Stimulated activated CD4-positive, alpha-beta T cell treated with anti-CD3 and anti-CD28 coated beads, Interleukin-1b, Interleukin-23, amount 100 ng/mL, for 1 hour (primary cell): ENCODE measurements at places on chromosomes 4 and X.

GRCh38 chrX:118904218-118904617 is 70.2 kb upstream of the LONRF3 start:
- DNase-seq, result no peak

GRCh38 chrX:8721536-8721935 is 10.4 kb downstream of the ANOS1 start:
- DNase-seq, result no peak

GRCh38 chrX:133633162-133633561 is 217.9 kb upstream of the GPC4 start:
- DNase-seq, result no peak

- DNase-seq, result no peak
Observed at GRCh38 chr4:154024097-154024694, 235.3 kb upstream of the SFRP2 start.

- peak; percentile 4 for DNase-seq
Observed at GRCh38 chrX:131677655-131678628, 134.1 kb downstream of the OR13H1 start.

DNA sequence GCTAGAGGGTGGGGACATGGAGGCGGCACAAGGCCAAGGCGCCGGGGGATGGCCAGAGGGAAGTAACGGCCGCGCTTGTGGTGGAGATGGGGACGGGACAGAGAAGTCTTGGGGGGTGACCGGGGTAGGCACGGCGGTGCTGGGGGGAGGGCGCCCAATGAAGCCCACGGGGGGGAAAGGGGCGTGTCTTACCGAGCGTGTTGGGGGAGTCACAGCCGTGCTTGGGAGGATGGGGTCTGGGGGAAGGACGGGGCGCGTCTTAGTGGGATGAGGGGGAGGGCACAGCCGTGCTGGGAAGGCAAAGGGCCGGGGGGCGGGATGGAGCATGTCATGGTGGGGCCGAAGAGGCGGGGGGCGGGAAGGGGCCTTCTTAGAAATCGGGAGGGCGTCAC is 952 bp downstream of the ARSD start:
- no peak for DNase-seq

GRCh38 chrX:257681-258289 is 23.4 kb upstream of the PLCXD1 start:
- DNase-seq, result no peak

DNA sequence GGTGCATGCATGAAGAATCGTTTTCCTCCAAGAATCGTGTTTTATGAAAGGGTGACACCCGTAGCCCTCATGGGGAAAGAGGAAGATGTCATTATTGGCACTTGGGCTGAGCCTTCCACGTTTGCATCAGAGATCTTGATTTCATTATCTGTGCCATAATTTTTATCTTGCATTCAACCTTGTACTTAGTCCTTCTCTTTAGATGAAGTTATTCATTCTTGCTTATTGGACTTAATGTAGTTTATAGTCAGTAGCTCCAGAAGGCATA is 66.8 kb downstream of the GAB1 start:
- DNase-seq, result no peak

GRCh38 chr4:99763635-99764101 is 53.0 kb upstream of the DAPP1 start:
- no peak for DNase-seq

DNA sequence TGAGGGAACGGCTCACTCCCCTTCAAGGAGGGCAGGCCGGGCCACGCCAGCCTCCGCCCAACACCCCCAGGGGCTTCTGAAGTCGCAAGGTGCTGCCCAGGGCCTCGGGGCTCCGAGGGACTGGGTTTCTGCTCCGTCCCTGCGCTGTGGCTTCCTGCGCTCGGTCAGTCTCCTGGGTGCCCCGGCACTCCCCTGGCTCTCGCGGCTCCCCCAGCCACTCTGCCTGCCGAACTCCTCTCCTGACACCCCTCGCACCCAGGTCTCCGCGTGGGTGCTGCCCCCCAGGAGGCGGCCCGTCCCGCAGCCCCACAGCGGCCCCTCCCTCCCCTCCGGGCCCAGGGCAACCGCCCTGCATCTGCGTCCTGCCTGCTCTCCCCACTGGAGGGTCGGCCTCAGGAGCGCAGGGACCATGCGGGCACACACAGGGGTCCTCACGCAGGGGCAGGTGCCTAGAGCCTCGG is 151.9 kb downstream of the AFAP1 start:
- DNase-seq, result no peak

DNA sequence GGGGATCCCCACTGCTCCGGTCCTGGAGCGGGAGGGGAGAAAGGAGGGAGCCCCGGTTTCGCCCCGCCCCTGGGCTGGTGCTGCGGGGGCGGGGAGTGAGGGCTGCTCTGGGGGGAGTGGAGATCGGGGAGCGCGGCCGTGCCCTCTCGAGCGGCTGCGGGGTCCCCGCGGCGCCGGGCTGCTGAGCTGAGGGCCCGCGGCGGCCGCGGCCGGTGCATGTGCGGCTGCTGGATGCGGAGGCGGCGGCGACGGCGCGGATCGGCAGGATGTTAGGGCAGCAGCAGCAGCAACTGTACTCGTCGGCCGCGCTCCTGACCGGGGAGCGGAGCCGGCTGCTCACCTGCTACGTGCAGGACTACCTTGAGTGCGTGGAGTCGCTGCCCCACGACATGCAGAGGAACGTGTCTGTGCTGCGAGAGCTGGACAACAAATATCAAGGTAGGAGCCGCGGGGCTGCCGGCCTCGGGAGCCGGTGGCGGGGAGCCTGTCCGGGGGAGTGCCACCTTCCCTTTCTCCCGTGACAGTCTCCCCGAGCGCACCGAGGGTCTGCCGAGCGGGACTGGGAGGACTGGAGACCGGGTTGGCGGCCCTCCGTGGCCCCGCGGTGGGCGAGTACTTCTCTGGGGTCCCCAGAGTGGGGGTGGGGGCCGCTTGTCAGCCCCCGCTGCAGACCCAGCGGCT is at the start of gene ING2:
TSS of gene ING2 (plus strand) at position 129 of the 681 bp plus-strand sequence. CDS start at position 267, 138 bp downstream.
- DNase-seq, result peak; percentile 22

DNA sequence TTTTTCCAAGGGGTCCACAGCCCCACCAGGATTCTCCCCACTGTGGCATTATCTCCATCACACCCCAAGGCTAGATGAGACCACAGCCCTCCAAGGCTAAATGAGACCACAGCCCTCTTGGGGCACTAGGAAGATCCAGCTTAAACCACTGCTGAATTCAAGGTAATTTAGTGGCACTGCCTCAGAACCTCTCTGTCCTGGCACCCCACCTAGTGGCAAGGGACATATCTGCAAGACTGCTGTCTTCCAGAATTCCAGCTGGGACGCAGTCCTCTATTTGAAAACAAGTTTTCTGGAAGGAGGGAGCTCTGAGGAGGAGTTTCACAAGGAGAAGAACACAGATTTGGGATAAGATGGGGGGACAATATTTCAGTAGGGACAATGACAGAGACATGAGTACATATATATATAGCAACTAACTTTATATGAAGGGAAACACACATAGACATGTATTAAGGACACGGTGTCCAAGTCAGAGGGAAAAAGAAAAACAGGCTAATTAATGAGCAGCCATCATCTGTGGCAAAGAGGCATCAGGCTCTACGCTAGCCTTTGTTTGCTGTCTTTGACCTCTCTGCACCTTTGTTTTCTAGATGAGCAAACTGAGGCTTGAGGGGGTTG is 9.3 kb downstream of the CETN2 start:
- no peak for DNase-seq

DNA sequence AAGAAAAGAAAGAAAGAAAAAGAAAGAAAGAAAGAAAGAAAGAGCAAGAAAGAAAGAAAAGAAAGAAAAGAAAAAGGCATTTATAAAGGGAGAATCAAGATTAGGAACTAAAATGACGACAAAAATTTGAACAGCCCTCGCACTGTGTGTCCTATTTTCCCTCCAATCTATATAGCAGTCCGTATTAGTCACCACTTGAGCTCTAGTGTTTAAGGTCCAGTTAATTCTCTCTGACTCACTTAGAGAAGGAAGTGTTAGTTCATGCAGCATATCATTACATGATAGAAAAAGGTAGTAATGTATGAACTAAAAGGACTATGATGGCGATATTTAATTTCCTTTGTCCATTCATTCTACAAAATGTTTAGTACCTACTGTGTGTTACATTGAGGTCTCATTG is 122.7 kb downstream of the CBLL2 start:
- no peak for DNase-seq

DNA sequence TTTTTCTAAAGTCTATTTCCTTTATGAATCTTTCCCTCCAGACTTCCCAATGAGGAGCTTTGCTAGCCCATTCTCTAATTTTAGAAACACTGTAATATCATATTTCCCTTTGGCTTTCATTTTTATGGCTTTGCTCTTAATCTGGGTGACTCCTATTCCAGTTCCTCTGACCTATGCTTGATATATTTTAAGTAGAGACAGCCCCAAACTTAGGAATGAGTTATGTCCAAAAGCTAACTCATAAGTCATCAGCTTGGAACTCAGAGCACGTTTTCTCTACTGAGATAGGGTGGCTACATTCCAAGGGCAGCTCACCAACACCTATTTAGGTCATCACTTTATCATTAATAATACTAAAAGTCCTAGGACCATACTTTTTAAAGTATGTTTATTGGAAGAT is 77.8 kb downstream of the OR13H1 start:
- DNase-seq, result no peak

GRCh38 chrX:77014377-77015372 is 432.5 kb upstream of the FGF16 start:
- DNase-seq, result no peak

GRCh38 chr4:186724864-186725468 is 1.3 kb upstream of the FAT1 start:
- no peak for DNase-seq

DNA sequence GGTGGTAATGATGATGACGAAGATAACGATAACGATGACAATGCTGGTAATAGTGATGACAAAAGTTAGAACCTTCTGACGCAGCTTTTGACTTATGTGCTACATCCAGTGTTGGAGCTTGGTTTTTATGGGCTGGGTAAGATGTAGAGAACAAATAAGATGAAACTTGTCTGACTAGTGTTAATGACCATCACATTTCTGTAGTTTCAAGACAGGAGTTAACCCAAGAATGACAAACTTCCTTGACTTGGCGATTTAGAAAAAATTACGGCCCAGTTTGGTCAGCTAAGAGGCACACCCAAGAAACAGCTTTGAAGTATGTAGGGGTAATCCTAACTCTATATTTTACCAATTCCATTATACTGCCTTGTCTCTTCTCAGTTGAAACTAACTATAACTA is at the start of gene TMPRSS11B:
TSS of gene TMPRSS11B (minus strand) at position 101 of the 400 bp plus-strand sequence. CDS start 136 bp downstream, outside the sequence.
- DNase-seq, result no peak

DNA sequence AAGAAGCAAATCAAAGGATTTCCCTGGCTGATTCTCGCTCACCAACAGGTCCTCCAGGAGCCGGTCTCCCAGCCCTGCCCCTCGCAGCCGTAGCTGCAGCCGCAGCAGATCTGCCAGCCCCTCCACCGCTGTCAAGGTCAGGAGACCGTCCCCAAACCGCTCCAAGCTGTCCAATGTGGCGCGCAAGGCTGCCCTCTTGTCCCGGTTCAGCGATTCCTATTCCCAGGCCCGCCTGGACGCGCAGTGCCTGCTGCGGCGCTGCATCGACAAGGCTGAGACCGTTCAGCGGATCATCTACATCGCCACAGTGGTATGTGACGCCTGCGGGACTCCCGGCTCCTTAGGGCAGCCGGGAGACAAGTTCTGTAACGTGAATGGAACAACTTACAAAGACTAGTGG is 25.6 kb downstream of the SPATA18 start:
- no peak for DNase-seq

GRCh38 chr4:74123065-74123728 is 24.2 kb upstream of the CXCL2 start:
- DNase-seq, result no peak

- DNase-seq, result no peak
Observed at GRCh38 chrX:106615041-106615440, 3.3 kb downstream of the RADX start.

DNA sequence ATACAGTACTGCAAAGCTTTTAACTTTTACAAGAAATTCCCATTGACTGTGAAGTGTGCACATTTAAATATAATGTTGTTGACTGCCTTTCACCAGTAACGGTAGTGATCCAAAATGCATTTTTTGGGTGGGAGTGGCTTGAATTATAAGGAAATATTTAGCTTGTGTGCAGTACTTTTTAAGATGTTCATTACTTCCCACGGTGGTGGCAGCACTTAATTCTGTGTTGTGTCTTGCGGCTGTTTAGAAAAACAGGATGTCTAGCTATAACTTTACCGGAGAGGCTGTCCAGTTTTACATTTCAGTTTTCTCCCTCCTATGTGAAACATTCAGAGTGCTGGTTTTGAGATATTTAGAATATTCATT is 1.7 kb downstream of the TMEM131L start:
- no peak for DNase-seq

DNA sequence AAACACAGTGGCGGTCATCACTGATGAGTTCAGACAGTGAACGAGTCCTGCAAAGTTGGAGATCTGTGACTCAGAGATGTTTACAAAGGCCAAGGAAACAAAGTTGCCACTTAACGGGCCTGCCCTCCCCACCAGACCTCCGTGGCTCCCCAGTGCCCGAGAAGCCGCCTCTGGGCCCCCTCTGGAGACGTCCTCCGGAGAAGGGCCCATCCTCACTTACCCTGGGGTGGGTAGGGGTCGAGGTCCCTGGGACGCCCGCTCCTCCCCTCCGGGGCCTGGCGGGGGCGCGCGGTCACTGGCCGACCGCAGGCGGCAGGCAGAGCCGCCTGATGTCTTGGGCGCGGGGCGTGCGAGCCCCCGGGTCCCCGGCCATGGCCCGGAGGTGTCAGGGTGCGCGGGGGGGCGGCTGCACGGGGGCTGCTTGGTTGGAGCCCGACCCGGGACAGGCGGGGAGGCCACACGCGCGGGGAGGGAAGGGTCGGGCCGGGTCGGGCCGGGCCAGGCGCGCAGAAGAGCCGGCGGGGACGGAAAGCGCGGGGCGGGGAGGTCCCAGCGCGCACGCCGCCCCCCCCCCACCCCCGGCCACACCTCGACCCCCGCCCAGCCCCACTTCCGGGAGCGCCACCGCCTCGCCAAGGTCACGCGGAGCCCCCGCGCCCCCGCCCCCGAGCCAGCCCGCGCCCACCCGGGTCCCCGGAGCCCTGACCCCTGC is 529 bp downstream of the DHRSX start:
- DNase-seq, result no peak

DNA sequence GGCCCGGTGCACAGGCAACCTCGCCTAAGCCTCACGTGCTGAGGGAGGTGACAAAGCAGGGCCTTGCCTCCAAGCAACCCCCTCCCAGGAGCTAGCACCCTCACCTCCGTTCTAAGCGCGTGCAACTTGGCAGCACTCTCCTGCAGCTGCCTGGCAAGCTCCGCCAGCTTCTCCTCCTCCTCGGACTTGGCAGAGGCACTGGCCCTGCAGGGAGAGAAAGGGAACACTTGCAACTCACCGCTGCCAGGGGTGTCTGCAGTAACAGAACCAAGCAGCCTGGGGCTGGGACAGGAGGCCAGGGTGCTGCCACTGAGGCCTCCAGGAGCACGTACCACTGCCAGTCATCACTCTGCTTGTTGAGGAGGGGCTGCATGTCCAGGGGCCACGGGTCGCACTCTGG is 10.3 kb upstream of the TREX2 start:
- DNase-seq, result no peak

DNA sequence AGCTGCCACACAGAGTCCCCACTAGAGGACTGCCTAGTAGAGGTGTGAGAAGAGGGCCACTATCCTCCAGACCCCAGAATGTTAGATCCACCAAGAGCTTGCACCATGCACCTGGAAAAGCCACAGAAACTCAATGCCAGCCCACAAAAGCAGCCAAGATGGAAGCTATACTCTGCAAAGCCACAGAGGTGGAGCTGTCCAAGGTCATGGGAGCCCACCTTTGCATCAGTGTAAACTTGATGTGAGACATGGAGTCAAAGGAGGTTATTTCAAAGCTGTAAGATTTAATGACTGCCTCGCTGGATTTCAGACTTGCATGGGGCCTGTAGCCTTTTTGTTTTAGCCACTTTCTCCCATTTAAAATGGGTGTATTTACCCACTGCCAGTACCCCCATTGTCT is 1030.1 kb upstream of the GRIA3 start:
- DNase-seq, result no peak

- no peak for DNase-seq
Observed at GRCh38 chrX:38811515-38812243, 10.4 kb downstream of the MID1IP1 start.
